ENCODE measurements at places on chromosomes 3 and 15. TPM values are rescaled to one million over a fixed set of nuclear protein-coding genes. Genes with fewer than 3 reads are reported as not detected.

The TUSC7 gene
- not detected for total RNA-seq

The CNBP gene
- 337 TPM for total RNA-seq

The FBXO40 gene
- total RNA-seq, result 0.22 TPM

The SLC38A3 gene
- total RNA-seq, result 21.4 TPM

The SYNPR gene
- 21.0 TPM for total RNA-seq

The ACSBG1 gene
- 1.0 TPM for total RNA-seq

The TMEM158 gene
- 4.3 TPM for total RNA-seq

The ITPKA gene
- total RNA-seq, result 2.6 TPM

The ACTRT3 gene
- 2.6 TPM for total RNA-seq

The TGM4 gene
- total RNA-seq, result not detected

The SUSD5 gene
- total RNA-seq, result 3.9 TPM

The GOLGA6L7 gene
- not detected for total RNA-seq

The CFAP20DC gene
- total RNA-seq, result 9.5 TPM

The SI gene
- total RNA-seq, result not detected

The CSPG4 gene
- 25.8 TPM for total RNA-seq

The LSMEM2 gene
- total RNA-seq, result 1.4 TPM

The RAB6B gene
- 38.7 TPM for total RNA-seq

The KIF15 gene
- total RNA-seq, result 10.6 TPM
